ENCODE measurements at places on chromosomes 12 and 14.

GRCh38 chr12:105109465-105110212, 2.1 kb downstream of the WASHC4 start:
- no peak for DNase-seq

DNA sequence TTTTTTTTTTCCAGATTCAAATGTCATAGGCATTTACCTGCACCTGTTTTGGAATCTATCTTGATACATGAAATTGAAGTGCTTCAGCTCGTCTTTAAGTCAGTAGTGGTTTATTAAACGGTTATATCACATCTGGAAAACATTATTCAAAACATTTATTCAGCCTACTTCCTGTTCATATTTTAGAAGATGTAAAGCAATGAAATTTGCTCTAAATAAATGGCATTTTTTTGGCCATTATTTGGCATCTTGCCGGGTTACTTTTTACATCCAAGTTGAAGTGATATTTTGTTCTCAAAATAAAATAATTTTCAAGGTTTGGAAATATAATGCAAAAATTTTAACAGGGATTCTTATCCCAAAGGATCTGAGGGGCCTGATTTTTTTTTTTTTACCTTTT, 103.1 kb downstream of the EML1 start:
- DNase-seq = no peak

- no peak for DNase-seq
Measured at GRCh38 chr12:7495136-7495535, 8.4 kb downstream of the CD163 start.

DNA sequence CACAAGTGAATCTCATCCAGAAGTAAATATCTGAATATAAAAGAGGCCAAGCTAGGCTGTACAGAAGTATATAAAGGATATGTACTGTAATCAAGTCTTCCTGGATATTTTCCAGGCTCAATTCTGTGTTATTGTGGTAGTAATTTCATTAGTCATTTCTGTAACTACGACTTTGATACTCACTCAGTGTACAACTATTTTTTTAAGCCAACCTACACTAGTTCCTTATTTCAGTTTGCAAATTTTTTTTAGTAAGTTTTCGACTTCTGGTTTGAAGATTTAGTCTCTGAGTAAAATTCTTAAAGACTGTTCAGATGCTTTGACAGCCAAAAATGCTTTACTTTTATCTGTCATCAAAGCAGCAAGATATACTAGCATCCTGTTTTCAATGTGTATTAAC, 130.8 kb downstream of the CAPZA3 start:
- DNase-seq = no peak

DNA sequence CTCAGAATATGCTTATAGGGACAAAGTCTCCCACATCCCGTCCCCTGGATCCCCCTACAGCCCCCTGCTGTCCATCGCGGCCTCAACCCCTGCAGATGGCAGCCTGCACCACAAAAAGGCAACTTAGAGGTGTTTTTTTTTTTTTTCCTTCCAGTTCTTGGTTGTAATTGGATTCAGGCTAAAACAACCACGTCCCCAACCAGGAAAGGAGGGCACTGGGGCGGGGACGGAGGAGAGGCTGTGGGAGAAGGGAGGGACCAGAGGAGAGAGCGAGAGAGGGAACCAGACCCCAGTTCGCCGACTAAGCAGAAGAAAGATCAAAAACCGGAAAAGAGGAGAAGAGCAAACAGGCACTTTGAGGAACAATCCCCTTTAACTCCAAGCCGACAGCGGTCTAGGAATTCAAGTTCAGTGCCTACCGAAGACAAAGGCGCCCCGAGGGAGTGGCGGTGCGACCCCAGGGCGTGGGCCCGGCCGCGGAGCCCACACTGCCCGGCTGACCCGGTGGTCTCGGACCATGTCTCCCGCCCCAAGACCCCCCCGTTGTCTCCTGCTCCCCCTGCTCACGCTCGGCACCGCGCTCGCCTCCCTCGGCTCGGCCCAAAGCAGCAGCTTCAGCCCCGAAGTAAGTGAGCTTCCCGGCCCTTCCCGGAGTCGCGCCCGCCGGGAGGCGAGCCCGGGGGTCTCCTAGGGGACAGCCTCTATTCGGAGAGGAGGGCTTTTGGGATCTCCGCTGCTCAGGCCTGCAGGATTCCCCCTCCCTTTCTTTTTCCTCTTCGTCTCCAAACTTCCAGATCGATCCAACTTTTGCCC, at the start of gene MMP14:
Gene MMP14, plus strand, starts transcription at position 285 of the 813 bp plus-strand sequence. Its CDS starts 233 bp downstream, at position 518.
- DNase-seq = peak; percentile 15

- DNase-seq = no peak
Measured at GRCh38 chr12:27506645-27507189, 17.3 kb upstream of the PPFIBP1 start.

DNA sequence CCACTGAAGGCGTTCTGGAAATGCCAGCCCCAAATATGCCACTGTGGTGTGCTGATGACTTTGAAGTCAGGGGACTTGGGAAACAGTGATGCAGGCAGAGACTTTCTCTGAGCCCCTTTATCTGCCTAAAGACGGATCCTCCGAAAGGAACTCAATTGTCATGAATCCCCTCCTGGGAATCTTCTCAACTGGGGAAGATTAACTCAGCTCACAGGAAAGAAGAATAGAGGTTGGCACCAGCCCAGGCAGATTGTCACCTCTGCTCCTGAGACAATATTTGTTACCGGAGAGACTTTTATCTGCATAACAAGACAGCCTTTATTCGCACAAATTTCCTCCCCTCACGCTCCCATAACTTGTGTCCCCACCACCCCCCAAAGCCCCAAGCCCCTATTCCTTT, 414.4 kb downstream of the FUT8 start:
- DNase-seq = no peak

DNA sequence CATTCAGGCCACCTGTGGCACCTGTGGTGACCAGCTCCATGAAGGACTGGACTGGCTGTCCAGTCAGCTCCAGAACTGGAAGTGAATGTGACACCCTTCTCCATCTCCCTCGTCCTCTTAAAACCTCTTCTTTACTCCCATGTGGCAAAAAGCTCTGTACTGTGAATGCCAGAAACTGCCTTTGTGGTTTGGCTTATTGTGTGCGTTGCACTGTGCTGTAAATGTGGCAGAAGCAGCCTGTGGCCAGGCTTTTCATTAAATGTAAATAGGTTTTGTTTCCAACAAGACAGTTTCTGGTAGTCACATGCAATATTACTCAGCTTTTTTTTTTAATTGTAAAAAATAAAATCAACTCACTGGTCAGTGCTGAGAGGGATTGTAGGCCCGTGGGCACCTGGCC, 453.7 kb downstream of the ATP23 start:
- no peak for DNase-seq

DNA sequence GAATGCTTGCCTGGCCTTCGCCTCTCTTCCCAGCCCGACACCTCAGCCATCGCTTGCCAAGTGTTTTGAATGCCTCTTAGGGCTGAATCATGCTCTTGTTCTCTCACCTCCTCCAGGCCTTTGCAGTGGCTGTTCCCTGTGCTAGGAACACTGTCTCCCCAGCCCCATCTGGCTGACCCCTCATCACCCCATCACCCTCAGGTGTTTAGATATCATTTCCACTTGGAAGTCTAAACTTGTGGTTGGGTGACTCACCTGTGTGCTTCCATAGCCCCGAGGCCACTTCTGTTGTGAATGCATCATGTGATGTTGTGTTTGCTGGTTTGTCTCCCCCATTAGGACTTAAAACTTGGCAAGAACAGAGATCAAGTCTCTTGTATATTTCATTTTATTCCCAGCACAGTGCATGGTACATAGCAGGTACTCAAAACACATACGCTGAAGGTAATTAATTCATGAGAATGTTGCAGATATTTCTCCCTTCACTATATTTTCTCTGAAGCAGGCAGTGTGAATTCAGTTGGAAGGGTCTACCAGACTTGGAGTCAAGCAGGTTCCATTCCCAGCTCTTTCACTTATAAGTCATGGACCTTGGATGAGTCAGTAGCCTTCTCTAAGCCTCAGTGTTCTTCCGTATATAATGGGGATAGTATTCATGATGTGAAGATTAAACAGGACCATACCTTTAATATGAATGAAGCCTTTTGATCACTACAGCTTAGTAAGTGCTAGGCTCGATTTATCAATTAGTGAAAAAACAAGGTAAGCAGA, 67.8 kb downstream of the HRK start:
- DNase-seq = no peak

DNA sequence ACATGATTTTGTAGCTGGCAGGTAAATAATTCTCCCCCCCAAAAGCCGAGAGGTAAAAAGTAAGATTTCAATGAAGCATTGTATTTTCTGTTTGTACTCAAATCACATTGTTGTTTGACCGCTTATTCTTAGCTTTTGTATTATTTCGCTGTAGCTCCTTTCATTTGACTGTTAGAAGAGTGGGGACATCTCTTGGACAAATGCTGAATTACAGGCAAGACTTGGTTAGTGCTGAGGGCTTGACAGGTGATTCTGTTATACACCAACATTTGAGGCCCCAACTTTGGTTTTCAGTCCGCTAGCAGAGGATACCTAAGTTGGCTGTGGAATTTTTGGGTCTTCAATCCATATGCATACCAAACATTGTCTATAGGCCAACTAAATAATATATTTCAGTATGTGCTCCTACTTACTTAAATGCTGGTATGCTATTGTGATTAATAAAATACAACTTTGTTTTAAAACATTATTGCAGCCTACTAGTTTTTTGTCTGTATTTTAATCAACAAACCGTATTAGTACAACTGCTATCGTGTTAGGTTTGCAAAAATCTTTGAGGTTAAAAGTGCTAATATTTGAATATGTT, 102.2 kb downstream of the ERC1 start:
- no peak for DNase-seq

- DNase-seq = no peak
Measured at GRCh38 chr12:851913-852312, 97.6 kb downstream of the RAD52 start.

DNA sequence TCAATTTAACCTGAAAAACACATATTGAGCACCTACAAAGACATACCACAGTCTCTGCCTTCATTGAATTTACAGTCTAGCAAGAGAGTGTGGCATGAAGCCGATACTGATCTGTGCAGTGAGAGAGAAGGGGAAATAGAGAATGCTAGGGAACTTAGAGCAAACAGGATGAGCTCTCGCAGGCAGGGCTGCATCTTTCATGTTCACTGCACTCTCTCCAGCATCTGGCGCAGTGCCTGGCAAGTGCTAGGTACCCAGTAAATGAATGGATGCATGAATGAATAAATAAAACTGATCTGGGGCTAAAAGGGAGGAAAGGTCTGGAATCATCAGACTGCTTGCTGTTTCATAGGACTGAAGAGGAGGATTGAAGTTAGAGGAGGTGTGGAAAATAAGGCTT, 256.5 kb upstream of the NPAS3 start:
- no peak for DNase-seq

DNA sequence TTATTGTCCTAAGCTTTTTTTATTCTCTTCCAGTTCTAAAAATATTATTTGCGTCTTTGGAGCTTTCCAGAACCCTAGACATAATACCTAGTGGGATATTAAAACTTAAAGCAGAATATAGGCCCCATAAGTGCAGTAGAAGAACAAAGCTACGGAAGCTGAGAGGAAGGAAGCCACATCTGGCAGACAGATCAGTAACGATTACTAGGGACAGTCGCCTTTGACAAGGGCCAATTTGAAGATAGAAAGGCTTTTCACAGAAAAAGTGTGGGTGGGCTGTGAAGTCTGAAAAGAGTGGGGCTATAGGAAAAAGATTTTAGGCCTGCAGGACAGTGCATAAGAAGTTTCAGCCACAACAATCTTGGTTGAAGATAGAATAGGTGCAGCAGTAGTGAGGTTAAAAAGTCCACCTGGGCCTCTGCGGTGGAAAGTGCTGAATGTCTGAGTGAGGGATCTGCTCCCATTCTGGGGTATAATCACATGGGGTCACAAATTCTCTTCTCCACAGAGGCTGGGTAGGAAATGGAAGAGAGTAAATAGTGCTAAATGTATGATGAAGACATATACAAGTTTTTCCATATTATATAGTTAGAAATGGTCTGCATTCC, 114.5 kb downstream of the CMAS start:
- no peak for DNase-seq

DNA sequence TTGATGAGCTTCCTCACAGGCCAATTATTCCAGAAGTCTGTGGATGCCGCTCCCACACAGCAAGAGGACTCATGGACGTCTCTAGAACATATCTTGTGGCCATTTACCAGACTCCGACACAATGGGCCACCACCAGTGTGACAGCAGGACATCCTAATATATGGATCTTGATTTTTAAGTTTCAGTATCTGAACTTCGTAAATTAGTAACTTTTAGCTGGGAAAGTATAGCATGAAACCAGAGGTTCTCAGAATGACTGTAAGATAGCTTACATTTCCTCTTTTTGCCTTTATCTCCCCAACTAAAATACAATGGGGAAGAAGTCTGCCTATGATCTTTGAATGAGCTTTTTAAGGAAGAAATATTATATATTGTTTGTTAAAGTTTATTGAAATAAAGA, 87.0 kb downstream of the DNAI7 start:
- no peak for DNase-seq

- no peak for DNase-seq
Measured at GRCh38 chr12:84336231-84336630, 576.4 kb downstream of the SLC6A15 start.

GRCh38 chr14:26597589-26598080, at the start of gene NOVA1:
NOVA1 (minus strand) TSS chr14:26598033; CDS start chr14:26597436, 597 bp downstream.
- no peak for DNase-seq

- no peak for DNase-seq
Measured at GRCh38 chr12:98578821-98579220, 14.7 kb upstream of the SLC25A3 start.

DNA sequence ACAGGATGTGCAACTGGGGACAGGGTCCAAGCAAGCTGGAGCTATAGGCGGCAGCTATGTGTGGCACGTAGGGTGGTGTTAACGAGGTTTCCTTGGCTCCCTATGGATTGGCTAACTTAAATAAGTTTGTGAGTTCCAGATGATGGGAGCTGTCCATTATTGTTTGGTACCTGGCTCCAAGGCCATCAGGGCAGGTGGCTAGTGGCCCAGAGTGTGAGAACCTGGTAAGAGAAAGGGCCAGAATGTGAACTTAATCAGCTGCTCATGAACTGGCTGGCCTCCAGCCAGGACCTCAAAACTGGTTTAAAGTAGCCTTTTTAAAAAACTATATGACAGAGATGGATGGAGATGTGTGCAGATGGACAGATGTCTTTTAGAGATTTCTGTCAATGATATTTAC, 1.5 kb upstream of the BDKRB2 start:
- DNase-seq = no peak

- DNase-seq = no peak
Measured at GRCh38 chr12:49632401-49632800, 9.0 kb downstream of the PRPF40B start.

All from anterior cingulate cortex (tissue), 58 donors.